ENCODE measurements at places on chromosomes 11 and 22.

GRCh38 chr11:46338988-46339666 lies 8.1 kb upstream of the DGKZ start:
- DNase-seq = peak; percentile 32

DNA sequence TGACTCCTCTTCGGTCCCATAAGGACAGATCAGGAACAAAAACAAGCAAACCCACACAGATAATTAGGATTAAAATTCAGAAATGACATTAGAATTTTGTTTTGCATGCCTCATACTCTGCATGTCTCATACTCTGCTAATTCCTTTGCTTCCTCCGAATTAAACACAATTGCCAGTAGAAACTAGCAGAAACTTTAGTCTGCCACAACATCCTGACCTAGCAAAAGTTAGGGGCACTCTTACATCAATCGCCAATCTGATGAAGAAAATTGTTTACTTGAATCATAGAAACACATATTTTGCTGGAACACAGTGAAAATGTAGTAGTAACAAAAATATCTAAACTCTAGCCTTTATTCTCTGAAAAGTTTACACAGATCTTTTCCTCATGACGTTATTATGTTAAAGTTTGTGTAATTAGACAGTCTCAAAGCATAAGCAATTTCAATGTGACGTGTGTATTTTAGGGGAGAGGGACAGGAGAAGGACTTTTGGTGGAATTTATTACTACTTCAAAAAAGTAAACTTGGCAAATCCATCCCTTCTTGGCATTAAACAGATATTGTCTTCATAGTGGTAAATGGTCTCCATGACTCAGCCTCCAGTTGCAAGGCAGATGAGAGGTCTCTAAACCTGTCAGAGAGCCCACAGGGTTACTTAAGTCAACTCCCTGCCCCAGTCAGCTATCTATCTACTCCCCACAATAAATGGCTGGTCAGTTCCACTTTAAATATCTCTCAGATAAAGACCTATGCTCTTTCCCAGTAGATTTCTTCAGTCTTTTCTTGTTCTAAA lies 249.8 kb upstream of the UBASH3B start:
- DNase-seq = peak; percentile 2

- DNase-seq = no peak
Measured at GRCh38 chr11:34548278-34548677, 34.7 kb upstream of the ELF5 start.

DNA sequence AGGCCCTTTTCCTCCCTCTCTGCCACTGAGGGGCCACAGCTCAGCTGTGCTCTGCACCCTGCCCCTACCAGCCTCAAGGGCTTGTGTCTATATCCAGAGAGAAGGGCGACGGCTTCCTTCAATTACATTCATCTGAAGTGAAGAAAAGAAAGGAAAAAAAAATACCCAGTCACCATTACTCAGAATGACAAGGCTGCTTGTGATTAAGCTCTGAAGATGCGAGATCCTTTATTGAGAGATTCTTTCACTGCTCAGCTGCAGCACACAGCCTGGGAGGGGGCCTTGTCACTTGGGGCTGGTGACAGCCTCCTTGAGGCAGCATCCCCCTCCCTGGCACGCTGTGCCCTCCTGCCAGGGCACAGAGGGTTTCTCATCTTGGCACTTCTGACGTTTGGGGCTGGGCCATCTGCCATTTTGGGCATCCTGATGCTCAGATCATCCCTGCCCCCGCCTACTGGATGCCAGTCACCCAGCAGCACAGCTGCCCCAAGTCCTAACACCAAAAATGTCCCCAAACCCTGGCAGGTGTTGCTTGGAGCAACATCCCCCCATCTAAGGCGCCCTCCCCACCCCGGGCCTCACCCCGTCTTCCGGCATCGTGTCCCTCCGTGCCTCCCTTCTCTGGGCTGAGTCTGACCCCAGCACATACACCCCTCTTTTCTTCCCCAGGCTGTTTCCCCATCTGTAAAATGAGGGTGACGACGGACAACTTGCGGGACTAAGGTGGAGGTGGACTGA lies 1394.7 kb downstream of the BRD1 start:
- no peak for DNase-seq

DNA sequence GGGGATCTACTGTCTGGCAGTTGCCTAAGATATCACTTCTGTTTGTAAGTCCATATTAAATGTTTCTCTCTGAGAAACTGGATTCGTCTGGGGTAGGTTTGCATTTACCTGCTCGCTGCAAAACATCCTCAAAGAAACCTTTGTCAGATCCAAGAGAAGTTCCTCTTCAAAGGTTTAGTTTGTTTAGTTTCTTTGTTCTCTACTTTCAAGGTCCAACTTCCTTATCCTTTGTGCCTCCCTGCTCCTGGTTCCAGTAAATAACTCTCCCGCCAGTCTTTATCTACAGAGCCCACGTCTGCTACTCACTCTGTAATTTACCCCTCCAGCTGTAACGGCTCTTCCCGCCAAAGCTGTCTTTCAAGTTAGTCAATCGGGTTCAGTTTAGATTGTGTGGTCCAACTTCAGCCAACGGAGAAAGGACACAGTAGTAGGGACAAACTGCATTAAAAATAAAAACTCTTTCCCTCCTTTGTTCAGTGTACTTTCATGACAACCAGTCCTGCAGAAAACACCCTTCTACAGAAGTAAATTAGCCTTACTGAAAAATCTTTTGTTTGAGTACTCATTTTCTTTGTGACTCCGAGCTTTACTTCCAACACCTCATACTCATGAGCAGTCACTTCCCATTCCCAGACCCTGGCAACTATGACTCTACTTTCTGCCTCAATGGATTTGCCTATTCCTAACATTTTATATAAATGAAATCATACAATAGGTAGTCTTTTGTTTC lies 41.0 kb downstream of the TMPRSS5 start:
- no peak for DNase-seq

DNA sequence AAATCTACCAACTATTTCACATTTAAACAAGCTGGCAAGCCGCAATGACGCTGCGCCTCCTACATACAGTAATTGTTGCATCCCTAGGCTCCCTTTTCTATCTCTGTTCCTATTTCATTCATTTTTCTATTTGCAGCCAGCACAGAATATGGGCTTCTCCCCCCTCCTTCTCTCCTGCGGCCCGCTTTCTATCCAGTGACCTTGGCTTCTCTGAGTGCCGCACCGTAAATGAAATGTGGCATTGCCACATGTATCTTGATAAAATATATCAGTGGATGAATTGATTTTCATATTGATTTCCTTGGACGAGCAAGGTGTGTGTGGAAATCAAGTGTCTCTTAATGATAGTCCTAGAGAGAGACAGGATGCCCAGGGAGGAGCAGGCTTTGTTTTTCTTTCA lies 70.2 kb downstream of the ZBTB16 start:
- no peak for DNase-seq

DNA sequence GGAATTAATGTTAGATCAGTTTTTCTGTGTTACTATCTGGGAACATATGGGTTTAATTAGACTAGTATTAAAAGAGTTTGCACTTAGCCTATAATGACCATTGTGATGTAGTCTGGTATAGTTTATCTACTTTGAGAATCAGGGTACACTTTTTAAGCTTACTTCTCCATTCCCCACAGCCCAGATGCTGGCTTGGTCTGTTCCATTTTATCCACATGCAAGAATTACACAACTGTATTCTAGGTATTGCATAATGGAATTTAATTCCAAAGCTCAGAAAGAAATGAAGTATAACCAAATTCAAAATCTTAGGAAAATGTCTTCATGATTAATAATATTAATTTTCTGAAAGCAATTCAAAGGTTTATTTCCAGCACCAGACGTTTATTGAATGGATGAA lies 122.2 kb upstream of the PDGFD start:
- DNase-seq = no peak

GRCh38 chr22:38017272-38017920 lies 33.0 kb upstream of the SOX10 start:
- peak; percentile 74 for DNase-seq

DNA sequence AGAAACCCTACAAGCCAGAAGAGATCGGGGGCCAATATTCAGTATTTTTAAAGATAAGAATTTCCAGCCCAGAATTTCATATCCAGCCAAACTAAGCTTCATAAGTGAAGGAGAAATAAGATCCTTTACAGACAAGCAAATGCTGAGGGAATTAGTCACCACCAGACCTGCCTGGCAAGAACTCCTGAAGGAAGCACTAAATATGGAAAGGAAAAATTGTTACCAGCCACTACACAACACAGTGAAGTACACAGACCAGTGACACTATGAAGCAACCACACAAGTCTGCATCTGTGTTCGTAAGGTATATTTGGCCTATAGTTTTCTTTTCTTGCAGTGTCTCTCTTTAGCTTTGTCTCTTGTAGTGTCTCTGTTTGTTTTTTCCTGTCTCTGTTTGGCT lies 29.0 kb downstream of the TMEM225 start:
- DNase-seq = peak; percentile 1

DNA sequence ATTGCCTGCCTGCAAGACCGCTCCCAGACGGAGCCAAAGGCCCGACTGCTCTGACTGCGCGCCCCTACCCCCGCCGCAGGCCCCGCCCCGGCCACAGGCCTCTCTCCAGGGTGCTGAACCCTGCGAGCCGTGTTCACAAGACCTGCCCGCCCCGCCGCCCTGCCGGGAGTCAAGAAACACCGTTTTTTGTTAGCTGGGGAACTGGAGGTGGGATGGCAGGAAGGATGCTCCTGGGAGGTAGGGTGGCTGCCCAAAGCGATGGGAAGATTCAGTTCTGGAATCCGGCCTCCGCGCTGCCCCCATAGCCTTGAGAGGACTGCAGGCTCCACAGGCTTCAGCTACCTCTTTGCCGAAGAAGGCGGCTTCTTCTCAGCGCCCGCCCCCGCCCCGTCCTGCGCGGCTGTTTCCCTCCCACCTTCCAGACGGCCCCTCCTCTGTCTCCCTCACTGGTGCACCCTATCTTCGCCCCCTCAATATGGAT lies 2.7 kb upstream of the PDE2A start:
- peak; percentile 54 for DNase-seq

DNA sequence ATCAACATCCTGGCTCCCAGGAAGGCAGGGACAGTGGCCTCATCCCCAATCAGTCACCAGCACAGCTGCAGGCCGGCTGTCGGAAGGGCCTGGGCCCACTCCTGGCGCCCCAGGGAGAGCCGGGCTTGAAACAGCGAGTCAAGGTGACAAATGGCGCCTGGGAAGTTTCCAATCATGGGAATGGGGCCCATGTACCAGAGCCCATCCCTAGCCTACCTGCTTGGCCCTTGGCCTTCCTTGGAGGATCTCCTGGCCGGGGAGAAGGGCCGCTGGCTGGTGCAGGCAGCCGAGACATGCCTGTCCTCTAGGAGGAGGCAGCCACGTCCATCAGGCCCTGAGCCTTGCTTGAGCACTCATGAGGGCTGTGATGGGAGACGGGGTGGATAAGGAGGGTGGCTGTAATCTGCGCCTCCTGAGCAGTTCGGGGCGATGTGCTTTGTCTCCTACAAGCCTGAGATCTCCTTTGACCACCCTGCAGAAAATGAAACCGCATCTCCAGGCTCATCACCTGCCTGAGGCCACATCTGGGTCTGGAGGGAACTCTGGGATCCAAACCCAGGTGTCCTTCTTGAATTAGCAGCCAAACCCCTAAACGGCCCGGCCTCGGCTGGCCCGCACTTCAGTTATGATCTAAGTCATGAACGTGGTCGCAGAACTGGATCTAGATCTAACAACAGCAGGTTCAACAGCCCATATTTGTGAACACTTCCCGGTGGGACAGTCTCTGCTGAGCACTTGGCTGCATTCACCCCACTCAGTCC lies 862.0 kb downstream of the TBC1D22A start:
- DNase-seq = no peak

DNA sequence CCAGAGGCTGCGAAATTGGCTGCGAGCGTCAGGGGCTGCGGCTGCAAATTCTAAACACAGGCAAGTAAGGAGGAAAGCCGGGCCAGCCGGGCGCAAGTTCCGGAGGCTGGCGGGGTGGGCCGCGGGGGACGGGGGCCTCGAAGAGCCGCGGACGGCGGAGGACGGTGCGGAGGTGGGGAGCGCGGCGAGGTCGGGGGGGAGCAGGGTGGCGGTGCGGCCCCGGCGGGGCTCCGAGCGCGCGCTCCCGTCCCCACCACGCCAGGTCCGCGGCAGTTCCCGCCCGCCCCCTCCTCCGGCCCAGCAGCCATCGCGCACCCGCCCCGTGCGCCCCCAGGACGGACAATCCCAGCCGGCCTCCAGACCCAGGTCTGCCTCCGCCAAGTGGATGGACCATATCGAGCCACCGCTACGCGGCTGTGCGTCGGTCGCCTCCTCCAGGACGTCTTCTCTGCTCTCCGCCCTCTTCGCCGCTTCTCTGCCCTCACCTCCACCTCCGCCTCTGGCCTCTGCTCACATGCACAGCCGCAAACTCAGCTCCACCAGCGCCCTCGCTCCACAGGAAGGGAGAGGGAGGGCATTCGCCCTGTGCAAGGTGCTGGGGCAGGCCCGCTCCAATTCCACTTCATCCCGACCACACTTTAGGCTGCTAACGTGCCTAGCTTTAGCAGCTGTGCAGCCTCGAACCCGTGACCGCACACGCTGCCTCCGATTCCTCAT lies 7.2 kb downstream of the ELFN2 start:
- no peak for DNase-seq

DNA sequence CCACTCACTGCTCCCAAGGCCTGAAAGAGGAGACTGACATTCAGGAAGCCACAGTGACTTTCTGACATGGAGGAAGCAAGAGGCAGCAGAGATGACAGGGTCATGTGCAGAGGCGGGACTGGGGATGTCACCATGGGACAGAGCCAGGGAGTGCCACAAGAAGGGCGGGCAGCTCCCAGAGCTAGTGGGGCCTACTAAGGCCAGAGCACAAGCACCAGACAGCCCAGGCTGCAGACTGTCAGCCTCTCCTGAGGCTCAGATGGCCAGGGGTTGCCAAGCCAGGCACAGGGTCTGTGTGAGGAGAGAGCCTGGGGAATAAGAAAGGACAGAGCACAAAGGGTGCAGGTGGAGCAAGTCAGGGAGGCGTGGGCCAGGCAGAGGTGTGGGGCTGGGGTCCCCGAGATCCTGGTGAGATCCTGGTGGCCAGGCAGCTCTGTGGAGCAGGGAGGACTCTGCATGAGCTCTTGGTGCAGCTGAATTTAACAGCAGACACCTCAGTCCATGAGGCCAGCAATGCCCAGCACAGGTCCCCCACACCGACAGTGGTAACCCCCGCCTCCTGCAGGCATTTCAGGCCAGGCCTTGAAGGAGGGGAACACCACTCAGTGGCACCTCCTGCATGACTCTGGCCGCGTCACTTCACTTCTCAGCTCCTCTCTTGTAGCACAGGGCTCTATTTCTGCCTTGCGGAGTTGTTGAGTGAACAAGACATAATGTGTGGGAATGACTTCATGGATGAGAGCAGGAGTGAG lies 52.3 kb downstream of the SGSM3 start:
- no peak for DNase-seq

DNA sequence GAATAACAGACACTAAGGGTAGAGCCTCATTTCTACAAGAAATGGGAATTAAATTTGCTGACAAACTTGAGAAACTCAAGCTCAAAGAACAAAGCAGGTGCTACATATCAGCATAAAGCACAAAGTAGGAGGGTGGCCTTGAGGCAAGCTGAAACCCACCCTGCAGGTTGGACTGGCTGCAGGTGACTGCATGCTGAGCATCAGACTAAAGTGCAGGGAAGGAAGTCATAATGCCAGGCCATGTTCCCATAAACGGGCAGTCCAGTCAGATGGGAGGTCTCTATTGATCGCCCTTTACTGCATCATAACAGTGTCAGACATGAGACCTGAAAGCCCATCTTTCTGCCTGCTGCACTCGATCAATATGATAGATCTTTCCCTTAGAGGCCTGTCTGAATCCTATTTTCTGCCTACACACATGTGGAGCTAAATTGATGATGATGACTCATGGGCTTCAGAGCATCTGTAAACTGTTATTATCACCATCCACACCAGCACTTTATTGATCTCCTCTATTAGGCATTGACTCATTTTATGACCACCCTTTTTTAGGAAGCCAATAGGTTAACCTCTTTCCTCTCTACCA lies 224.5 kb upstream of the DDI1 start:
- DNase-seq = no peak

- DNase-seq = no peak
Measured at GRCh38 chr11:13009476-13009920, 382 bp downstream of the RASSF10 start.

All from choroid plexus epithelial cell (primary cell).